ENCODE measurements at places on chromosomes 7 and 10.

DNA sequence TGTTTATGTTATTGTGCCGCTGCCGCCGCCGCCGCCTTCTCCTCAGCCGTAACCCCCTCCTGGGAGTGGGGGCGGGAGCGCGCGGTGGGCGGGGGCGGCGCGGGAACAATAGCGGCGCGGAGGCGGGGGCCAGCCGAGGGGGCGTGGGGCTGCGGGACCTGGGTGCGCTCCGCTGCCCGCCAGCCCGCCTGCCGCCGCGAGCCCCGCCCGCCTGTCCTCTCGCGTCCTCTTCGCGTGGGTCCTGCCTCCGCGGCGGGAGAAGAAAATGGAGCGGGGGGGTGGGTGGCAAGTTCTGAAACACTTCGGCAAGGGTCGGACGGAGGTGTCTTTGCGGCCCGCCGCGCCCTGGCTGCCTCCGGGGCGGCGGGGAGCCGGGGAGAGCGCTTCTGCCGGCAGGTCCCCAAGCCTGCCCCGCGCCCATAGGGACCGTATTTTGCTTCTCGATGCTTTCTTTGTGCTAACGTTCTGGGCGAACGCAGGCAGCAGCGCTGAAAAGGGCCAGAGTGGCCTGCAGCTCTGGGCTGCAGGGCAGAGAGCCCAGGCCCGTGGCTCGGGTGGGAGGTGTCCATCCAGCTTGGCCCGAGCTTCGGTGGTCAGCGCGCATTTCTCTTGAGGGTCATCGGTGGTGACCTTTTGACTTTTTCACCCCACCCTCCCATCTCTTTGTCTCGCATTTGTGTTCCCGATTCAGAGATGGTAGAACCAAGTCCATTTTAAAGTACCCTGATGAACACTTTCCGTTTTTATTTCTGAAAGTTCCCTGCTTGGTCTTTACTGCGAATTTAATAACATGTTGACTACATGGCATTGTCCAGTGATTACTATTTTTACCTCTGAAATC, 613 bp downstream of the MAPK8 start:
- peak; percentile 71 for DNase-seq

- peak; percentile 14 for DNase-seq
Observed at GRCh38 chr7:99137411-99138180, 6.3 kb downstream of the SMURF1 start.

DNA sequence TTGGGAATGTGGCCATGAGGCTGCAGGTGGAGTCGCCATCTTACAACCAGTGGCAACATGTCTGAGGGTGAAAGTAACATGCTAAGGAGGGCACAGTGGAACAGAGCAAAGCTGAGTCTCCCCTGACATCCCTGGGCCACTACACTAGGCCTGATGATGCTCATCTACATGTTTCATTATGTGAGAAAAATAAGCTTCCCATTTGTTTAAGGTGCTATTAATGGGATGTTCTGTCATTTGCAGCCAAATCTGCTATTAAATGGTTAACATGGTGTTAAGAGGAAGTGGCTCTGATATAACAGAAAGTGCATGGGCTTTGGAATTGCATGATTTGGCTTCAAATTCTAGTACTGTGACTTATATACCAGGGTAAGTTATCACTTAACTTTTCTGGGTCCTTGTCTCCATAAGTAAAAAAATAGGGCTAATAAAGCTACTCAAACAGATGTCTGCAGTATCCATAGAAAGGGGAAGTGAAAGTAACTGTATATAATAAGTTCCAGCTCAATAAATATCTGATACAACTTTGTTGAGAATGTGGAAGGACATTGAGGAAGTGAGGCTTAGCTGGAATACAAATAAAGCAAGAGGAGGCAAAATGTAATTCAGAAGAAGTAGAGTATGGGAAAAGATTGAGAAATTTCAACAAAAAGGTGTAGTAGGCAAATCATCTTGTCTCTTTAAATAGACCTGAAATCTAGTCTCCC, 158.9 kb downstream of the RTKN2 start:
- DNase-seq: no peak

DNA sequence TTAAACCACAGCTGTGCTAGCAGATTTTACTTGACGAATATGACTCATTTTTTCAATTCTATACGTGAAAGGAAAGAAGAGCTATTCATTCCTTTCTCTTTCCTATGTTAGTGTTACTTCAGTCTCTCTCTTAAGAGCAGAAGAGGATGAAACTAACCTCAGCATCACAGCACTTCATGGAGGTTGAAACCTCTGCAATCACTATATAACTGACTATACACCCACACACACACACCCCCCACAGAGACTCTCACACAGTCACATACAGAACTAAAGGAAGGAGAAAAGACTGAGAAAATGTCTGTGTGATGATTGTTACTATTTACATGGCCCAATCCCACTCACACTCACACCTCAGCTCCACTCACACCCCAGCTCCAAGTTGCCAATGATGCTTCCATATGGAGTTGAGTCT, 104.2 kb downstream of the KIF20B start:
- DNase-seq: no peak
